ENCODE measurements at places on chromosomes 5 and 9.

DNA sequence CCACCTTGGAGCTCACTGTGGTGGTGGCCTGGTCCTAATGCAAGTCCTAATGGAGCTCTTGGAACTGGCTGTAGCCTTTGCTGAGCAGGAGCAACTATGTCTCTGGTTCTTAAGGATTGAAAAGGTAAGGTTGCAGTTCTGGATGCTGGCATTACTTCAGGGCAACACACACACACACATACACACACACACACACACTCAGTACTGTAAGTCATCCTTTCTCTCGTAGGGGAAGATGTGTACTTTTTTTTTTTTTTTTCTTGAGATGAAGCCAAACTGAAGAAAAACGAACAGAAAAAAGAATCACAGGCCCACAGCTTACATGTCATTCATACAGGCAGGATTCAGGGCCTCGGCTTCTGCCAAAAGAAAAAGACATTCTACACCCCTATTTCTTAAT, 81.1 kb upstream of the RPS23 start:
- no peak for DNase-seq

DNA sequence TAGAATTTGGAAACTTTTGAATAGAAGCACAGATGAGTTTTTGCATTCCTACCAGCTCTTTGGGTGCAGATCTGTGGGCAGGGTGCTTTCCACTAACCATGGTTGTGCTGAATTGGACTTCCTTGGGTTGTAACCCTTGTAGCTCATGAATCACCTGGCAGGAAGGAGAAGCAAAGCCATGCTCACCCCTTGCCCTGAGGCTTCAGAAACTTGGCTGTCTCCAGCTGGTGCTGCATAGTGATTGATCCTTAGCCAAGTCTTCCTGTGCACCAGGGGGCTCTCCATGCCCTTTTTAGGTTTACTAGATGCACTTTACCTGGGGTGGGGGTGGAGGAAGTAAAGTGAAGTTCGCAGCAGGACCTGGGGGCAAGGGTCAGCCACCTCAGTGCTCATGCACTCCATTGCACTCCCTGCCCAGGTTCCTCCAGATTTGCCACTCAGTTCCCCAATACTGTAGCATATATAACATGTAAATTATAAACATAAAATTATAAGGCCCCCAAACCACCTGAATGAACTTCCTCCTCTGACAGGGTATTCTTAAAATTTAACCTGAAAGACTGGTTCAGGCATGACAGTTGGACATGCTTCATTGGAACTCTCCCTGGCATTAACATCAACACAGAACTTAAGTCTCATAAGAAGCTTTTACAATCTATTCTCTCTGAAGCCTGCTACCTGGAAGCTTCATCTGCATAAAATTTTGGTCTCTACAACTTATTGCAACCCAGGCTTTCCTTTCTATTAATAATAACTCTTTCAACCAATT, 25.8 kb upstream of the IFNA14 start:
- DNase-seq: no peak

GRCh38 chr5:168365581-168366081, 74.2 kb downstream of the WWC1 start:
- DNase-seq: no peak

DNA sequence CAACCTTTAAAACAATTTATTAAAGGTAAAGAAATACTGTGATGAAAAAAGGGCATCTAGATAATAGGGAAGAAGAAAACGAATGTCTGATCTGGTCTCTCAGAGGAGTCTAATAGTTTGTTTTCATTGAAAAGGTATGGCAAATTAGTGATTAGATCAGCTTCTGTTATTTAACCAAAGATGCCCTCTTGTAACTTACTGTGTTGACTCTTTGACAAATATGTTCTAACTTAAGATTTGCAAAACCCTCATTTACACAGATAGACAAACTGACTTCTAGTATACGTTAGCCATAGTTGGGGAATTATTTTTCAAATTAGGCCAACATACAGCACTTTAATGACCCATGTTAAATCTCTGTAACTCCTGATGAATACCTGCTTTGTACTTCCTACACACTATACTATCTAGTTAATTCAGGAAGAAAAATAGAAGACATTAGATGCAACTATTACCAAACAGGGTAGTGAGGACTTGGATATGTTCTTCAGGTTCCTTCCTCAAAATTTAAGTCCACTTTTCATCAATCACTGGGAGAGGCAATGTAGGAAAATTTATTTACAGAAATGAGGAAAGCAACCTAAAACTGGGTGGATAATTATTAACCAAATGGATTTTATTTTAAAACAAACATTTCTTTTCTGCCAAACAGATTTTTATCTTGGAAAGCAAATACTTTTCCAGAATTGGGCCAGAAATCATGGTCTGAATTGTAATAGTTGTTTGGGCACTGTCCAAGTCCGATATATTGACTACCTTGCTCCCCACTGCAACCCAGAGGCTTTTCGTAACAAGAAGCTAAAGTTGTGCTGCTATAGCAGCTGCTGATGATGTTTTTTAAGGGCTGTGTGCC, 66.4 kb upstream of the PPP2R2B start:
- DNase-seq: no peak

DNA sequence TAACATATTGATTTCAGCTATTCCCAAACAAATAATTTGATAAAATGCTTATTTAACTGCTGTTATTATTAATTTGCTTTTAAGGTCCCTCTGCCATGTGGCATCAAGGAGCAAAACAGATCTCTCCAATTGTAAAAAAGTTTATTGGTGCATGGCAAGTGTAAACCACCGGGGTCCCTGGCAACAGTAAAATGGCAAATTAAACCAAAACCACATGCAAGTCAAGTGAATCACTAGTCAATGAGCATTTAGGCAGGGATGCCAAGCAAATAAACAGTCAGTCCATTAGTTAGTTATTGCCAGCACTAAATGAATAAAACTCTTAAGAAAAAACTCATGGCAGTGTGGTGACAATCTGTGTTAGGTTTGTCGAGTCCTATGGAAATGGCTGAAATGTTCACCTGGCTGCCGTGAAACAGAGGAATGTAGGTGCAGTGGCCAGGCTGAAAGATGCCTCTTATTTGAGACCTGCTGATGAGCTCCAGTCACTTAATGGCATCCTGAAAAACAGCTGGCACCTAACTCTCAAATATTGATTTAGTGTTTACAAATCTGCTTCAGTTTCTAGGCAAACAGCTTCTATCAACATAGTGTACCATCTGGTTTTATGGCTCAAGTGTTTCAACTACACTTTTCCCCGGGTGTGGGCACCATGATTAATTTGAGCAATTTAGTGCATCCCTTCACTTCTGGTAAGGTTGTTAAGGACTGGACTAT, 296.5 kb upstream of the ITGA1 start:
- no peak for DNase-seq

DNA sequence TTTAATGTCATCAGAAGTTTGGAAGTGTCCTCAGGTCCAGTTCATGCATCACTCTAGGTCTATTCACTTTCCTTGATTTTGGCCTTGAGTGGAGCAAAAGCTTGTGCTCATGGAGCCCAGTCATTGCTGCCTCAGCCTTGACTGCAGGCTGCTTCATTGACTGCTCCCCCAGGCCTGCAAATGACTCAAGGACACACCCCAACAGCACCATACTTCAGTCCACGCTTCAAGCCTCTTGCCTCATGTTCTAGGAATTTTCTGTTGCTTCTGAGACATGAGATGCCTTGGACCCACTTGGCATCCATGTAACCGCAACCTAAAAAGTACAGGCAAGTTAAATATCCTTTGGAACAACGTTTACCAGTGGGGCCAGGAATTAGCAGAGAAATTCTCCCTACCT, 193.7 kb downstream of the PIK3R1 start:
- no peak for DNase-seq

GRCh38 chr9:108885643-108886348, 23.7 kb downstream of the ACTL7A start:
- no peak for DNase-seq

- DNase-seq: no peak
These were observed 1.2 kb downstream of the COQ4 start for GRCh38 chr9:128323791-128324190.

GRCh38 chr5:158813275-158813674, 286.4 kb downstream of the EBF1 start:
- no peak for DNase-seq

GRCh38 chr9:98971168-98971914, 27.6 kb downstream of the COL15A1 start:
- DNase-seq: no peak

DNA sequence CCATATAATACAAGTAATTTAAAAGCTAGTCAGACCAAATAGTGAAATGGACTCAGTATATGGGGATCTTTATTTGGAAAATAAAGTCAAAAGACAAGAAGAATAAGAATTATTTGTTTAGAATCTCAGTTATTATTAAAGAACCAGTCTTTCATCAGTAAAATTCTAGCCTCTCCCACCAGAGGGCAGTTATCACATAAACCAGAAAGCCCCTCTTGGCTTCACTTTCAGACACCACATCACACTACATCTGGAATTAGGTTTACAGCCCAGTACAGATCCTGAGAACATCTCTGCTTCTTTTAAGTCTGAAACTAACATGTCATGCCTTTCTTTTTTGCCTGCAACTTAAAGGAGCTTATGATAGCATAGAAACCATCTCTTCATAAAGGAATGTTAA, 12.2 kb upstream of the HSPB3 start:
- DNase-seq: no peak

- DNase-seq: no peak
These were observed 62.3 kb upstream of the JAK2 start for GRCh38 chr9:4922730-4923129.

- DNase-seq: no peak
These were observed 32.6 kb downstream of the CSNK1A1 start for GRCh38 chr5:149518620-149519019.

DNA sequence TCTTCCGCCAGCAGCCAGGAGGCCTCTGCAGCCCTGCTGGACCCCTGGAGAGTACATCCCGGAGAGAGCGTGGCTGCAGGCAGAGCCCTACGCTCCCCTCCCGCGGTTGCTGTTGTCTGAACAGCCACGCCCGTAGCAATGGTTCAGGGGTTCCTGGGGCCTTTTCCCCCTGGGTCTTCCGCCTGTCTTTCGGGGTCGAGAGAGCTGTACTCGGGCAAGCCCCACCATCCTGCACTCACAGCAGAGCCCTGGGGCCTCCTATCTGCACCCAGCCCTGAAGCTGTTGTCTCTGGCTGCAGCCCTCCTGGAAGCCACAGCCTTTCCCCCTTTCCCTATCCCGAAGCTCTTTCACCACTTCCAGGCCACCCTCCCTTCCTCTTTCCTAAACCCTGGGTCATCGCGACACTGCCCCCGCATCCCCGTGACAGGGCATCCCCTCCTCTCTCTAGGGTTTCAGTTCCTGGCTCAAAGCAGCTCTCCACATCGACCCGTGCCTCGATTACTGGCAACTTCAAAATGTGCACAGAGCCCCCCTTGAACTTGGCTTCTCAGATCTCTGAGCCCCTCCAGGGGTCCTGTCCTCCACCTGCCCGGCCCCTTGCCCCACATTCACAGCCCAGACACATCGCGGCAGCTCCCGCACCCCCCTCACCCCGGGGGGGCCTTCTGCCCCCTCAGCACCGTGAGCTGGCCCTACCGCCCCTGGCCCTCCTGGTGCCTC, 43.9 kb upstream of the CEP72 start:
- no peak for DNase-seq

- DNase-seq: no peak
These were observed 450.4 kb downstream of the GADD45G start for GRCh38 chr9:90055226-90055625.

DNA sequence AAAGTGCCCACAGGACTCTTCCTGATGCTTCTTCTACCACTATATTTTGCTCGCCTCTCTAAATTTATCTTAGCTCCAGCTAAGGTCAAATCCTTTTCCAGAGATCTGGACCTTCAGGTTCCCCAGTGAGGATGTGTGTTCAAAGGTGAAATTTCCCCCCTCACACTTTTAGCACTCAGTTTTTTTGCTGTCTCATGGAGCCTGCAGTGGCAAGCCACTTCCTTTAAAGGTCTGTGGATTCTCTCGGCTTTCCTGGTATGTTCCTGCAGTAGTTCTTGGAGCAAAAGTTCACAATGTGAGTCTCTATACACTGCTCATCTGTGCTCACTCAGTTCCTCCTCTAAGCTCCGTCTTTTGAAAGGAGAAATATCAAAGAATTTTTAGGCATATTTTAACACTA, 181.4 kb downstream of the LURAP1L start:
- DNase-seq: no peak

GRCh38 chr5:114118511-114118910, 243.4 kb upstream of the KCNN2 start:
- no peak for DNase-seq

DNA sequence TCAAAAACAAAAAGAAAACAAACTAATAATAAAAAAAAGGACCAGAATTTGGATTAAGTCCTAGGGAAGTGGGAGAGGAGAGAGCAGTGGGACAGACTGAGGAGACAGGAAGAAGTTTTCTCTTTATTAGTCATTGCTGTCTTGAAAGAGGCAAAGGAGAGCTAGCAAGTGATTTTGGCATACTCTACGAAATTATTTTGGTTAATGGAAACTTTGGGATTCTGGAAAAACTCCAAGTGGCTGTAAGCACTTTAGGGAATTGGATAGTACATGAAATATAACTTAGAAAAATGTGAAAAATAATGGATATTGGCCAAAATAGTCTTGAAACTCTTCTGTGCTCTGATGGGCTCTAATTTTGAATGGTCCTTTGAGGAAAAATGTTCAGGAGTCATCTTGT, 1641.8 kb upstream of the WWC1 start:
- no peak for DNase-seq

DNA sequence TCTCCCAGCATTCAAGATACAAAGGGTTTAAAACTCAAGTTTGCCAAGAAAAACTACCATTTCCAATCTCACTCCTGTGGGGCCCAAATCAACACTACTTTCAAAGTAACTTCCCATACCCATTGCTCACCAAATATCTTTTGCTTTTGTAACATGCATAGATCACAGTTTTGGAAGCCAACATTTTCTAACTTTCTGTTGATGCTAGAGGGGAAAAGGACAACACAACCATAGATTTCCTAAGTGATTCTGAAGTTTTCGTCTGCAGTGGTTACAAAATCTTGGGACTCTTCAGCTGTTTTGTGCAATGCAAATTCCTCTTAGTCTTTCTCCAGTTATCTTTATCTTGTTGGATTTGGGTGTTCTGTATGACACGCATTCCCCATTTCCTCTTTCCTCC, 94.1 kb upstream of the PAPPA start:
- DNase-seq: no peak

GRCh38 chr5:179930788-179931473, 23.2 kb upstream of the TBC1D9B start:
- DNase-seq: no peak

DNA sequence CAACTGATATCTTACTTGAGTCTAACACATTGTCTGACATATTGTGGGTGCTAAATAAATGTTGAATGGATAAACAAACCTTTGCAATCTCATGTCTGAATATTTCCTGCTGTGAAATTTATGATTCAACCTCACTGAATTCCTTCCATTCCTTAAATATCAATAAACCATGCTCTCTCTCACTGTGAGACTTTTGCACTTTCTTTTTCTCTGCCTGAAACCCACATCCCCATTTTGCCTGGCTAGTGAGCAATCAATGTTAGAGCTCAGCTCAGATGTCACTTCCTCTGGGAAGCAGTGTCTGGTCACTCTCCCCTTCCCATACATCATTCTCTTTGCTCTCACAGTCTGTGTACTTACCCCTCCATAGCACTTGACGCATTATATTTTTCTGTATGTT, 383.7 kb upstream of the TRPC7 start:
- no peak for DNase-seq

GRCh38 chr5:93017849-93018248, 563.2 kb downstream of the NR2F1-AS1 start:
- DNase-seq: no peak

- no peak for DNase-seq
These were observed 204.1 kb downstream of the GABBR2 start for GRCh38 chr9:98504298-98505282.
